ENCODE measurements at places on chromosomes 3 and 15.

DNA sequence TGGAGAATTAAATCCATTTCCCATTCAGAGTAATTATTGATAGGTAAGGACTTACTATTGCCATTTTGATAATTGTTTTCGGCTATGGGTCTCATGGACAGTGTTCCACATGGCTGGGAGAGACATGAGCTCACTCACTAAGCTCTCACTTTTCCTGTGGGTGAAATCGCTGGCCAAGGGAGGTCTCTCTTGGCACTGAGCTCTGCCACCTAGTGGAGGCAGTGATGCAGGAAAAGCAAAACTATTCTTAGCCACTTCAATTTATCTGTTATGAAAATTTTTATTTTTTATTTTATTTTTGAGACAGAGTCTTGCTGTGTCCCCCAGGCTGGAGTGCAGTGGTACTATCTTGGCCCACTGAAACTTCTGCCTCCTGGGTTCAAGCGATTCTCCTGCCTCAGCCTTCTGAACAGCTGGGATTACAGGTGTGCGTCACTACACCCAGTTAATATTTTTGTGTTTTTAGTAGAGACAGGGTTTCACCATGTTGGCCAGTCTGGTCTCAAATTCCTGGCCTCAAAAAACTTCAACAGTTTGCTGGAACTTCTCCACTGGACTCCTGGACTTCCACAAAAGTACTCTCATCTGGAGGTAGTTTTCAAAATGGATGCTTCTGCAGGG lies 4.7 kb upstream of the RNF13 start:
- DNase-seq, result peak; percentile 13

- no peak for DNase-seq
Measured at GRCh38 chr3:167375478-167375877, 4.6 kb downstream of the ZBBX start.

DNA sequence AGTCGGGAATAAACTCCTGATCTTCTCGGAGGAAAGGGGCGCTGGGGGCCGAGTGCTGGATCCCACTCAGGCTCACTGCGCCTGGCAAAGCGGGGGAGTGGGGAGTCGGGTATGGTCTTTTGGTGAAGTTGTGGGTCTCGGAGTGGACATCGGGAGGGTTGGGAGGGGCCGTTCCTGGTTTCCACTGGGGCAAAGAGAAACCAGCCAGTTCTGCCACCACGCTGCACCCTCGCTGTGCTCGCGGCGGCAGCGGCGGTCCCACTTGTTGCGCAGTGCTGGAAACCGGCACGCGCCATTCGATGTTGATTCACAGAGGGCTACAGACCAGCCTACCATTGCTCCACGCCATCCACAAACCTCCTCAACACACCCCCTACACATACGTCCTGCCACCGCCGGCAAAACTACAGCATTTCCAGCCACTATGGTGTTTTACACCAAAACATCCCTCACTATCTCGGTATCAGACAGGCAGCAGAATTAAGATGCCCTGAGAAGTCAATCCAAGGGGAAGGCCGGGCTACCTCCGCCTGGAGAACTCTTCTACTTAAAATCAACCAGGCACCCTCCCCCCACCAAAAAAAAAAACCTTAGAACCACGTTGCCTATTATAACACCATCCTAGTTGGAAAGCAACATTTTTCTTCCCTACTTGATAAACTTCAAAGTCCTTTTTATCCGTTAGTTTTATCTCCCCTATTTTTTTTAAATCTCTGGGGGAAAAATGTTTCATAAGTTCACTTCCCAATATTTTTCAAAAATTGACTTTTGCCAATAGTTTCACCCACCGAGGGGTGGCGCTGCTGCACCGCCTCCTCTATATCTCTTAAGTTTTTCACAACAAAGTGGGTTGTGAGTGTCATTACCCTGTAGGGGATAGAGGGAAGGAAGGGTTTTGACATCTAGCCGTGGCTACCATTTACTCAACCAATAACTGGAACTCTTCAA lies 3.6 kb downstream of the BCL6 start:
- DNase-seq, result peak; percentile 45

DNA sequence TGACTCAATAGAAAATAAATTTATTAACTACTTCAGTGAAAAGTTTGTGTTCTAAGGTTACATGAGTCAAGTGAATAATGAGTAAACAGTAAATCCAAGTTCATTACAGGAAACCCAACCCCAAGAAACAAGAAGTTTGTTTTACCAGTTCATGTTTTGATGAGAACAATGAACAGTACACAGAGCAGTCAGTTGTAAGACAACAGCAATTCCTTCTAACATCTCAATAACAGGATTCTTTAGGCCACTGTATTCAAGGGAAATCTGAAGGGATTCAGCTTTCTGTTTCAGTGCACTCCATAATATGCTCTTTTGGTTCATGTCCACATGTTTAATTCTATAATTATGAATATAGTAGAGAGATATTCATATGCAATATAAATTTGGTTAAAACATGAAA lies 18.4 kb downstream of the ATR start:
- no peak for DNase-seq

GRCh38 chr3:187977659-187978058 lies 176.3 kb upstream of the LPP start:
- DNase-seq, result no peak

GRCh38 chr3:69324362-69325025 lies 61.4 kb downstream of the FRMD4B start:
- no peak for DNase-seq

DNA sequence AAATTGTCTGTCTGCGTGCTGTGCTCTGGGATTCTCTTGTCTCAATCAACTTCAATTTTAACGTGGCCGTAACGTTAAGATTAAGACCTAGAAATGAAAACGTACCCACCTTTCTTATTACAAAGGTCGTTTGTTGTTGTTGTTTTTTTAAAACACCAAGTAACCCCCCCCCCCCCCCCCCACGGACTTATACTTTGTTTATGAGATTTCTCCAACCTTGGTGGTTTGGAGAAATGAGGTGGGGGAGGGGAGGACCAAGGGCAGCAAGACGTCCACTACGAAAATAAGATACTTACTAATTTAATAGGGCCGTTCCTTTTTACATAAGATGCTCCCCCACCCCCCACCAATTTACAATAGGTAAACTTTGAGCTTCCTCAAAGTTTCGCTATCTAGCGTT lies 244.4 kb upstream of the TOPAZ1 start:
- no peak for DNase-seq

DNA sequence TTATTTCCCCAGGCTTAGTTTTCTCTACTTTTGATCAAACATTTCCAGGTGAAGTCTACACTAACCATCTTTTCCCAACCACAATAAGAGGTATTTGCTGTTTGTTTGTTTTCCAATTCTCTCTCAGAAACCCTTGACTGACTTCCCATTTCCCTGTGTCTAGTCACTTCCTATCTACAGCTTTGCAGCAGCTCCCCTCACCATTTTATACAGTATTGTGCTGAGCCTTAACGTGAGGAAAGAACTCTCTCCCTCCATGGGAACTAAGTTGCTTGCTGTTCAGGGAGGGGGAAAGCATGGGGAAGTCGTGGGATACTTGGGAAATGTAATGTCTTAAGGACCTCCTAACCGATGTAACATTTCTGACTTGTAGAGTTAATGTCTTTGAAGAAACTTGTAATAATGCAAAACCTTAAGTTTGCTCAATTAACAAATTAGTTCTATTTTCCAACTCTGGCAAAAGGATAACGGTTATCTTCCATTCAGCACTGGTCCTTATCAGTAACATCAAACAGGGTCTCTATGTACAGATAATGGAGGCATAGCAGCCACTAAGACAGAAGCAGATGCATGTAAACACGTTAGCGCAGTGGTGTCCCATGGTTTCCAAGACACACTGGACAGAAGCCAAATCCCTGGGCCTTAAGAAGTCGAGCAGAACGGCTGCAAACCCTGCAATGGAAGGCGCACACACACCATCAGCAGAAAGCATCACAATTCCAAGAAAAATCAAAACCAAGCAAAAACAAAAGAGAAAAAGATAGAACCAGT lies 39.7 kb downstream of the NPTN start:
- no peak for DNase-seq

DNA sequence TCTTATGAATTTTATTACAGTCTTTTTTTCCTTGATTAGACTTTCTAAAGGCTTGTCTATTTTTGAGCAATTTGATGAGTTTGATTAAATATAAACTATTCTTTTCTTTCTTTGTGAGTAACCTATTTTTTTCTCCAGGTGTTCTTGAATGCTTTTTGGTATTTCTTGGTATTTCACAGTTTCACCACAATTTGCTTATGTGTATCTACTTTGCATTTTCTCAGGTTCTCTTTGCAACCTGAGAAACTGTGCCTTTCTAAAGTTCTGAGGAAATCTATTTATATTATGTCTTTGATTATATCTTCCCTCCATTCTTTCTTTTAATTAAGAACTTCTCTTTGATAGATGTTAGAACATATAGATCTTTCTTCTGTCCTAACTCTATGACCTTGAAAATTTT lies 117.1 kb upstream of the MLF1 start:
- no peak for DNase-seq

- no peak for DNase-seq
Measured at GRCh38 chr15:61736790-61737189, 323.5 kb downstream of the VPS13C start.

GRCh38 chr3:112610121-112610520 lies 30.8 kb downstream of the CCDC80 start:
- no peak for DNase-seq

DNA sequence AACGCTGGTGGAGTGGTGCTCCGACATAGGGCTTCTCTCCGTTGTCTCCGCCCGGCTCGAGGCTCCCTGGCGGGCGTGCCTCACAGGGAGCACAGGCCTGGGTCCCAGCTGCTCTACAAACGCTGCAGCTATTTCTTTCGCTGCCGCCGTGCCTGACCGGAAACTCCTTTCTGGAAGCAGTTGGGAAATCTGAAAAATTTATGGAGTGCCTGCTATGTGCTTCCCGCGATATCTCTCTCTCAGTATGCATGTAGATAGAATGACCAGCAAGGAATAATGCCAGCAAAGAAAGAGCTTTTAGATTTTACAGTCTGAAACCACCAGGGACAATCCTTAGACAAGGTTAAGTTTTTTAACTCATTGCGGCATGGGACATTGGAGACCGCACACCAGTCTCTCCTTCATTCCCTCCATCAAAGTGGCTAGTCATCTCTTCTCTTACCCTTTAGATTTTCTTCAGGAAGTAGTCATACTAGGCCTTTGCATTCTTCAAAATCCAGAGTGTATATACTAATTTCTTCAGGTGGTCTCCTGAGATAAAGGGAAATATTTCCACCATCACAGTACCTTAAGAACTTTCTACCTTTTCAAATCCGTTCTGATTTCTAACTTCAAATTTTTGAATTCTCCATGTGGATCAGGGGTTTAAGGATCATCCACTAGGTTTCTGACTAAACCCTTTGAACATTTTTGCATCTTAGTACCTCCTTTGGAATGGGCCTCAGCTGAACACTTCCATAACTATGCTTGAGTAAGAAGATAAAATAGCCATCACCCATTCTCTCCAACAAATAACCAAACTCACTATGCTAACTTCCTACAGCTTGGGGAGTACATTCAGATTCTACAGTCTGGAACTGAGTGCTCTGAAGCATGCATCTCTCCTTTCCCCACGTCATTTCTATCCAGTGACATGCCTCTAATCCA lies 1.1 kb upstream of the NPHP3 start:
- no peak for DNase-seq

DNA sequence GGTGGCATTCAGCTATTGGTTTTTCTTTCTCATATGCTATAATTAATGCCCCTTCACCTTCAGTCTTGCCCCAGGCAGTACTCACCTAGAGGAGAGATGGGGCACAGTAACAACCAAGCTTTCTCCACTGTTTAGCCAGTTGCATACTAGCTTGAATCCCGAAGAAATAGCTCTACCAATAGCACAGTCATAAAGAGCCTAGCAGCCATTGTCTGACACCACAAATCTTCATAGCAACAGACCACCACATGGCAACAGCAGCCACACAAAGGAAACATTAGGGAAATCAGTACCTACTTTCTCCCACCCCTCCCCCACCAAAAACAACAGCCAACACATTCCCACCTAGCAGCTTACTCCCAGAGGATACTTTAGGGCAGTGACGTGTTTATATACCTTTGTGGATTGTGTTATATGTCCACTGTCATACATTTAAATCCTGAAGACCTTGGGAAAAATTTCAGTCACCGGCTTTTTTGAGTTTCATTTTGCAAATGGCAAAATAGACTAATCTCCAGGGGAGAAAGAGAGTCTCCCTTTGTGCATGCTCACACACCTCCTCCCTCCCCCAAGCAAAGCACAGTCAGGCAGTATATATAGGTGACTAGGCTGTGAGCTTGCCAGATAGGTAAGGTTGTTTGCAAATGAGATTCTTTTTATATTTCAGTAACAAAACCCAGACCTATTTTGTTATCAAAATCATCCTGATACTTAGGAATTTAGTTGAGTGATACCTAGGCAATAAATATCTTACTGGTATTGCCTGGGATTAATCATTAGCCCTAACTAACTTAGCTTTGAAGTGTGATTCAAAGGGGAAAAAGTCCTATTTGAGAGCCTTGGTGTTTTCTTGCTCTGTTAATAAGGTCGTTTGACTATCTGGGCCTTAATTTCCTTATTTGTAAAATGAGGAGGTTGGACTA lies 140.6 kb downstream of the RBPMS2 start:
- no peak for DNase-seq

DNA sequence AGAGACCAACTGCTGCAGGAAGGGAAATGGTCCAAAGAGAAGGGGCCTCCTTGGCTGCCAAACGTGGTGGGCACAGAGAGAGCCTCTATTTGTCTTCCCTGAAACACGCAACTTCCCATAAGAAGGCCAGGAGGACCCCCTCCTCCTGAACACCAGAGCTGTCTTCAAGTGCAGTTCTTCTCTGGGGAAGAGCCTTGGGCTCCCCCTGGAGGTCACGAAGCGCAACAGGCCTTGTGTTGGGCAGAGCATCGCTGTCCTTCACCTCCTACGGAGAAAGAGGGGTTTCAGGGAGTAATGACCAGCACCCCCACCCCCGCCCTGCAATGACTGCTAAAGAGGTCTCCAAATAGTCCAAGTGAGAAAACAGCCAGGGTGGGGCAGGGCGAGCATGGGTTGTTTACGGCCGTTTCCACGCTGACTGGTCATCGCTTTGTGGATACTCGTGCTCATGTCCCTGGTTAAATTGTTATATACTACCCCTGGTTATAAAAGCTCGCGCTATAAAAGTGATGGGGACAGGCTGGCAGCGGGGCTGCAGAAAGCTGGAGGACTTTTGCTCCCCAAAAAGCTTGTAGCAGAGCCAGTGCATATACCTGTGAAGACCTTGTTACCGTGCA lies 397.5 kb upstream of the ATP10A start:
- no peak for DNase-seq

DNA sequence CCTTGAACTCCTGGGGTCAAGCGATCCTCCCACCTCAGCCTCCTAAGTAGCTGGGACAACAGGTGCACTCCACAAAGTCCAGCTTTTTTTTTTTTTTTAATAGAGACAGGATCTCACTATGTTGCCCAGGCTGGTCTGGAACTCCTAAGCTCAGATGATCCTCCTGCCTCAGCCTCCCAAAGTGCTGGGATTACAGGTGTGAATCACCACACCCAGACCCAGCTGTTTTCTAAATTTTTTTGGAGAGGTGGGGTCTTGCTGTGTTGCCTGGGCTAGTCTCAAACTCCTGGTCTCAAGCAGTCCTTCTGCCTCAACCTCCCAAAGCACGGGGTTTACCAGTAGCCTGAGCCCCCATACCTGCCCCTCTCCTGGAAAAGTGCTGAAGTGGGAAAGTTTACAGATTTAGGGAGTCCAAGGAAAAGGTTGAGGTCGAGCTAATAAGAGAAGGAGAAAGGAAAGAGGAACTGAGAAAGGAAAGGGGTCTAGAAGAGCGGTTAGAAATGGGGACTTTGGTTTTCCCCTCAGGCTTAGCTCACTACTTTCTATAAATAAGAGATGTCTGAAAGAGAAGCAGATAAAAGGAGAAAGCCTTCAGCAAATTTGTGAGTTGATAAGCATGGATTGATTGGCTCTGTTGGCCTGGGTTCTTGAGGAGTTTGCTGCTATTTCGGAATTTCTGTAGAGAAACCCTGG lies 23.6 kb downstream of the UBE2E1 start:
- no peak for DNase-seq

GRCh38 chr3:31010491-31010890 lies 116.0 kb upstream of the GADL1 start:
- DNase-seq, result no peak

All from stimulated activated CD8-positive, alpha-beta memory T cell treated with anti-CD3 and anti-CD28 coated beads, Interleukin-12 subunit alpha, Interleukin-12 subunit beta, amount 100 ng/mL, for 4 hours (primary cell).